ENCODE measurements at places on chromosomes 4 and X.

GRCh38 chr4:7945709-7946380 is 6.2 kb upstream of the AFAP1 start:
- DNase-seq: no peak

DNA sequence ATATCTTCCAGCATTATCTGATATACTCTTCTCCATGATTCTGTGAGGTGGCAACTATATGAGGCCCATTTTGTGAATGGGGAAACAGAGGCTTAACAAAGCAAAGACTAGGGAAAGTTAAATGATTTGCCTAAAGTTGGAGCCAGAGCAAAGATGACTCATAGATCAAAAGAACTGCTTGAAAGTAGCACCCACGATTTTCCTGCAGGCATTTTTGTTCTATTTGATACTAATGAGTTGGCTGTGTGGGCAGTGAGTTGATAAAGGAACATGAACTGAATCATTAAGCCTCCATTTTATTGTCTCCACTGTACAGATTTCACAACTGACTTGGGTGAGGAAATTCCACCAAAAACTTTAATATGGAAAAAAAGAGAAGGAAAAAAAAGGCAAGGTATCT is 138.9 kb upstream of the IGFBP7 start:
- peak; percentile 61 for DNase-seq

GRCh38 chrX:133985164-133985966 is at the start of gene GPC3:
GPC3 (minus strand) TSS chrX:133985594.
- DNase-seq: no peak

- no peak for DNase-seq
Observed at GRCh38 chr4:114998316-114998715, 115.1 kb downstream of the NDST4 start.

GRCh38 chr4:11514779-11515419 is 86.2 kb upstream of the HS3ST1 start:
- DNase-seq: no peak

GRCh38 chrX:22758807-22759481 is 240.8 kb upstream of the DDX53 start:
- no peak for DNase-seq

GRCh38 chrX:120514236-120514635 is 45.1 kb upstream of the LAMP2 start:
- peak; percentile 59 for DNase-seq

- DNase-seq: peak; percentile 81
Observed at GRCh38 chr4:113411496-113411938, 350.0 kb downstream of the CAMK2D start.

GRCh38 chrX:13666836-13667235 is 13.9 kb downstream of the TCEANC start:
- no peak for DNase-seq

GRCh38 chrX:110180176-110180927 is 137.5 kb downstream of the AMMECR1 start:
- peak; percentile 75 for DNase-seq

DNA sequence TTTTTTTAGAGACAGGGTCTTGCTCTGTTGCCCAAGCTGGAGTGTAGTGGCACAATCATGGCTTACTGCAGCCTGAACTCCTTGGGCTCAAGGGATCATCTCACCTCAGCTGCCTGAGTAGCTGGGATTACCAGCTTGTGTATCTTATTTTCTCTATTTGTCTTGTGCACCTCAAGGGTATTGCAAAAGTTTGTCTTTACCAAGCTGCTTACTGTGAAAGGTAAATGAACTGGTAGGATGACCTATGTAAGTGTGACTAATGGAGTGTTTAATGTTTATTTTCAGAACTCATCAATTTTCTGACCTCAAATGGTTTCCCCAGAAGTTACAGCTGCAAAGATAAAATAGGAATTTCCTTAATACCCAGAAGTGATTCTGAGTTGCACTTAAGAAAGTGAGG is 5.3 kb upstream of the FGA start:
- no peak for DNase-seq

DNA sequence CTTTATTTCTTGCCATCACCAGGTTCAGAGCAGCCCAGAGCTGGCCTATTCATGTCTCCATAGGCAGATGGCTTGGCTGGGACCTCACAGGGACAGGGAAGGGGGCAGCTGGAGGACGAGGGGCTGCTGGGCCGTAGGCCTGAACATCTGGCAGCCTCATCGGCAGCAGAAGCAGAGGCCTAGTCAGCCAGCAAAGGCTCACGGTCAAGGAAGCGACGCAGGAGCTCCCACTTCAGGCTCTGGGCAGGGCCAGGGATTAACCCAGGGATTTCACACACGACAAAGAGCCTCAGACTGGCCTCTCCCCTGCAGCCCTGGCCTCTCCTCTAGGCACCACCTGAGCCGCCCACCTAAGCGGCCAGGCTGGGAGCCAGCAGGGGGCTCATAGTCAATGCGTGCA is 46.0 kb upstream of the MAN2B2 start:
- DNase-seq: no peak

DNA sequence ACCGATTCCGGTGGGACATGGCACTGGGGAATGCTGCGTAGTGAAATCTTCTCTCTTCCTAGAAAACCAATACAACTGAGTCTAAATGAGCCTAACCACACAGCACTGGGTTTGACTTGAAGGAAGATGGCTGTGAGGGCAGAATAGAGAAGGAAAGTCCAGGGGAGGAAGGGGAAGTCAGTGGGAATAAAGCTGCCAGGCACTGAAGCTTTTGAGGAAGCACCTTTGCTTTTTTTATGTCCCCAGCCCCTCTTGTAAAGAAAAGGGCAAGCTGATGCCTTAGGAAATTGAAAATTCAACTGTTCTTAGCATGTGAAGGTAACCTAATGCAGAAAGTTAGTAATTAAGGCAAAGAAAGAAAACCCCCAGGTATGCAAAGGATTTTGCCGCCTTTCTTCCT is 20.6 kb downstream of the MED28 start:
- no peak for DNase-seq

GRCh38 chr4:141348573-141348972 is 127.9 kb downstream of the ZNF330 start:
- DNase-seq: no peak

DNA sequence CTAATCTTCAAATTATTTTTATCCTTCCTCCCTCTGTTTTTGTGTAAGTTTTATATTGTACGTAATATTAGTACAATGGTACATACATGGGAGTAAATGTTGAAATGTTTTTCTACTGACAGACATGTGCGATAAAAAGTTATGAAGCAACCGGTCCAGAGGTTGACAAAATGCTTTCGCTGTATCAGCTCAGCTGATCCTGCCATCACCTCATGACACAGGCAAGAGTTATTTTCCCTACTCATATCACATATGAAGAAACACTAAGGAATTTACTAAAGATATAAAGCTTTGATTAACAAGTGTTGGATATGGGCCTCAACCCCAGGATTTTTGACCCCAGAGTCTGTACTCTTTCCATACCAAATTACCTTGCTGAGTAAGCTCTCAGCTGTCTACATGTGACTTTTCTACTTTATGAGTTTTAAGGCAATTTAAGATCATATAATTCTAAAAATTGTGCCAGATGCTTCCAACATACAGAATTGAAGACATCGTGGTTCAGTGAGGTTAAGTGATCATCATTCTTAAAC is 50.0 kb downstream of the CLCN5 start:
- DNase-seq: no peak

- no peak for DNase-seq
Observed at GRCh38 chrX:111411983-111412382, at the start of gene DCX. DCX (minus strand) TSS chrX:111412192; CDS start chrX:111410398, 1,794 bp downstream.

Data from ELR (cell line).